NCI-H748 treated with DMSO at 0.1 percent for 48 hours (cell line): ENCODE measurements at places on chromosomes 12 and 14.

- DNase-seq, result no peak
Measured at GRCh38 chr14:98085751-98086150, 1186.2 kb downstream of the BCL11B start.

DNA sequence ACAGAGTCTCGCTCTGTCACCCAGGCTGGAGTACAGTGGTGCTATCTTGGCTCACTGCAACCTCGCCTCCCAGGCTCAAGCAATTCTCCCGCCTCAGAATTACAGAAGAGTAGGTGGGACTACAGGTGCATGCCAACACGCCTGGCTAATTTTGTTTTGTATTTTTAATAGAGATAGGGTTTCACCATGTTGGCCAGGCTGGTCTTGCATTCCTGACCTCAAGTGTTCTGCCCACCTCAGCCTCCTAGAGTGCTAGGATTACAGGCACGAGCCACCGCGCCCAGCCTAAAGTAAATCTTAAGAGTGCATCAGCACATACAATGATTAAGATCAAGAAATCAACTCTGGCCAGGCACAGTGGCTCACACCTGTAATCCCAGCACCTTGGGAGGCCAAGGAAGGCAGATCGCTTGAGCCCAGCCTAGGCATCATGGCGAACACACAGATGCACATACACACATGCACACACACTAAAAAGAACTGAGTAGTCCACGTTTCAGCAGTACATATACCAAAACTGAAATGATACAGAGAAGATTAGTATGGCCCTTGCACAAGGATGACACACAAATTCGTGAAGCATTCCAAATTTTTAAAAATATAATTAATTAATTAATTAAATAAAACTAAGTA lies 65.0 kb downstream of the HECTD1 start:
- DNase-seq, result no peak

GRCh38 chr14:64681796-64682710 lies 22.2 kb upstream of the PLEKHG3 start:
- DNase-seq, result no peak

DNA sequence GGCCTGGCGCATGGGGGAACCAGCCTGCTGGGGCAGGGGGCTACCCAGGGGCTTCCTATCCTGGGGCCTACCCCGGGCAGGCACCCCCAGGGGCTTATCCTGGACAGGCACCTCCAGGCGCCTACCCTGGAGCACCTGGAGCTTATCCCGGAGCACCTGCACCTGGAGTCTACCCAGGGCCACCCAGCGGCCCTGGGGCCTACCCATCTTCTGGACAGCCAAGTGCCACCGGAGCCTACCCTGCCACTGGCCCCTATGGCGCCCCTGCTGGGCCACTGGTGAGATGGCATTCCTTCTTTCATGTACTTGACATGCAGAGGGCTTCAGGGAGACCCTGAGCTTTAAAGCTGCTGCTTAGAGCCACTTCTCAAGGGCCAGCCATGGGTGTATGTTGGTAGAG lies 9.0 kb downstream of the LGALS3 start:
- DNase-seq, result no peak

DNA sequence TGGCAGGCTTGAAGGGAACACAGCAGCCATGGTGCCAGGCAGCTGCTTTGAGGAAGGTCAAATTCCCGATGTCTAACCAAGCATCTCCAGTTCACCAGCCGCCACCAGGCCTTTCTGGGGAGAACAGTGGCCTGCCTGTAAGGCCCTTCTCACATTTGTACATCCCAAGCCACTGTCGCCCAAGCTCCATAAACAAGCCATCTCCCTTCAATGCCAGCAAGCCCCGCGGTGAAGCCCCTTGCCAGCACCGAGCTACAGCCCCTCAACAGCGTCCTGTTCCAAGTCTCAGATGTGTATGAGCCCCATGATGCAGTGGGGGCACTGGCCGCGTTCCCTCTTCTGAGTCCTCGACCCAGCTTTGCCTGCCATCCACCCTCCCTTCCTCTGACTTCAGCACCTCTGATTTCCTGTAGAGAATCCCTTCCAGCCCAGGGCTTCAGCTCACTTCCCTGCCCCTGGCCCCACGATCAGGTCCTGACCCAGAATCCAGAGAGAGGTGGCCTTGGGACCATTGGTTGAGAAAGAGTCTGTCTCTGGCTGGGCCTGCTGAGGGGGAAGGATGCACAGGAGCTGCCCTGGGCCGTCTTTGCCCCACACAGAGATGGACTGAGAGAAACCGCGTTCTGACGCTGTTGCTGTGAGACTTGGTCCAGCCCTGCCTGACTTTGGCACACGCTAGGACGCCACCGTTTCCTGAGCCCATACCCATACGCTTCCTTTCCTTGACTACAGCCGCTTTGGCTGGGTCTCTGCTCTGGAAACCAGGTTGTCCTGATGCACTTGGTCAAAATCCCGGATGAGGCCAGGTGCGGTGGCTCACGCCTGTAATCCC lies 1.9 kb upstream of the MMP17 start:
- DNase-seq, result no peak

DNA sequence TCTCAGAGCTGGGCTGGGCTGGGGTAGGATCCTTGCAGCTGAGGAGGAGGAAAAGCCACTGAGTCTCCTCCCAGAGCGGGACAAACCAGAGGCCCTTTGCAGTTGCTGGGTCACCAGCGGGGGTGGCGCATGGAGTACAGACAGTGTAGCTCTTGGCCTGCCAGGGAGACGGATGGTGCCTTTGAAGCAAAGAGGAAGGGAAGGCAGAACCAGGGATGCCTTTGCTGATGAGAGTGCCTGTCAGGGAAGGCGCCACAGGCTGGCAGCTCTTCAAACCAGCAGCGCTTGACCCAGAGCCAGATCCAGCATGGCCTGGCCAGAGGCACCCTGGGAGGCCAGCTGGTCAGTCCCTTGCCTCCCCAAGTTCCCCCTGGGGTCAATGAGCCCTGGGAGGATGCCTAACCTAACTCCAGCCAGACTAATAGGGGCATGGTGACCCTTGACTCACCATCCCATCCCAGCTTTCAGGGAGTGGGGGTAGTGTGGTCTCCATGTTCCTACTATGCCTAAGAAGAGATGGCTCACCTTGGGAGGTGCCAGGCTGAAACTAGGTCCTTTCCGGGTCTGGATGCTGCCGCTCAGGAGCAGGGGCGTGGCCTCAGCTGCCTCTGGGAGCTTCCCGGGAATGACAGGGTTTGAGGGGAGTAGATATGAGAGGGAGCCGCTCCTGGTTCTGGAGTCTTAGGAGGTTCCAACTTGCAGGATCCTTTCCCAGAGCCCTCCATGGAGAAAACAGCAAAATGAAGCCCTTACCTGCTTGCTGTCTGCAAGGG lies 19.8 kb downstream of the VASH1 start:
- DNase-seq, result no peak

- no peak for DNase-seq
Measured at GRCh38 chr12:94839347-94839746, 164.2 kb downstream of the NDUFA12 start.

GRCh38 chr12:7441216-7441615 lies 2.7 kb downstream of the CD163L1 start:
- no peak for DNase-seq

GRCh38 chr14:82420871-82421270 lies 887.2 kb upstream of the SEL1L start:
- DNase-seq, result no peak

DNA sequence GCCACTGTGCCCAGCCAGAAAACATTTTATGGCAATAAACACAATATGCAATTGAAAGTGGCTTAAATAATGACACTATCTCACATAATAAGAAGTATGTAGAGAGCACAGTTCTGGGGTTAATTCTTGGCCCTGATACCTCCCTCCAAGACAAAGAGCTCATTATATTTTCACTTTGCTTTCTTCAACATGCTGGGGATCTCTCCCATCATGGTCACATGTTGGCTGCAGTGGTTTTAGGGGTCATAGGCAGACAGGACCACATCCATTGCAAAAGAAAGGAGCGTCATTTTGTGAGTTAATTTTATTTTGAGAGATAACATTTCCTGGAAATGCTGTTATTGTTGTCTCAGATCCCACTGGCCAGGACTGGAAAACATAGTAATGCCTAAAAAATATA lies 8.3 kb upstream of the SLC38A2 start:
- DNase-seq, result no peak

DNA sequence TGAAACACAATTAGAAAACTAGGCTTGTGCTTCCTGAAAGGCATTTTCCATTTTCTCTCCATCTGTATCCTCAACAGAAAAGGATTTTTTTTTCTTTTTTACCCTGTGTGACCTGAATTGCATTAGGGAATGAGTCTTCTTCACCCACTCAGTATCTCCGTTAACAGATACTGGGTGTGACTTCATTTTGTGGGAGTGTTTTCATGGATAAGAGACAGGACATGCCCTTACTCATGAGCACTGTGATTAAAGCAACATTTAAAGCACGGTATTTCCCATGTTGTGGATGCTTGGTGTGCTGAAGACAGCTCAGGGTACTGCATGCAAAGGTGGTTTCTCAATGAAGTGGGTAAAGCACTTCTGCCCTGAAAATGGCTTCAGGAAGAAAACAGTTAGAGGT lies 1397.3 kb upstream of the TMEM132C start:
- DNase-seq, result no peak

GRCh38 chr14:78498062-78498595 lies 328.0 kb downstream of the NRXN3 start:
- DNase-seq, result no peak

DNA sequence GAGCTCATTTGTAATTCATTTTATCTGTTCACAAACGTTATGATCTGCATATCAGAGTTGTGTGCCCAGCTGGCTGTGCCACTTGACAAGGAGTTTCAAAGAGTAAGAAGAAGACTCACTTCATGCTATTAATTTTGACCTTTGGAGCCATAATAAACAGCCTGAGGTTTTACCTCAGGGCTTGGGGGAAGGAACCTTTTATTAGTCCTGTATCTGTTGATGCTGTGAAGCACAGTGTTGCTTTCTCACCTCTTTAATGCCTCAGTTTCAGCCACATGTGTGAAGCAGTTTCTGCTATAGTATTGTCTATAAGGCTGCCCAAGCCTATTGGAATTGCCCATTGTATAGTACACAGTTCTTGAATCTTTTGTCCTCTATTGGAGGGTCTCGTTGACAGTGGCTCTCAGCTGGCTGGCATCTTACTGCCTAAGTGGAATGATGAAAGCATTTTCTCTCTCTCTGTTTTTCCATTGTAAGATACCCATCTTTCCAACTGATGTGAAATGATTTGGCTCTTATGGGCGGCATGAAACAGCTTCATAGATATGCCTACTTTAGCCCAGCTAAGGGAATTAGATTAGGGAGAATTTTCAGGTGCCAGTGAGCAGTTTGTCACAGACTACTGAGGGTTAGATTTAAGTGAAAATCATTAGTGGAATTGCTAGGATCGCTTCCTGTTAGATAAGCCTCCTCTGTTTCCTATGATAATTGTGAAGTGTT lies 34.7 kb downstream of the GPATCH2L start:
- no peak for DNase-seq

DNA sequence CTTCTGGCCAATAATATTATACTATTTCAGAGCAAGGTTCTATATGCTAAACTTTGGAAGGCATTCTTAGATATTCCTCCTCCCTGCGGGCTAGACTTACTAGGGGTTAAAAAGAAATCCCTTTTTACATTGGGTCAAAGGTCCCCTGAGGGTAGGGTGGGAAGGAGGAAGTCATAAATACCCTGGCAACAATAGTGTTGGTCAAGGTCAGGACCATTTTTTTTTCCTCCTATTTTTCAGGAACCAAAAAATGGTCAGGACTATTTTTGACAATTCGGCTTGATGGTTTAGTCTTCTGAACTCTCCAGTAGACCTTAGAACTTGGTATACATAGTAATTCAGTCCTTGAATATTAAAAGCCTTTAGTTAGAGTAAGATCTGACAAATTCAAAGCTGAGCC lies 4.5 kb upstream of the NANOG start:
- DNase-seq, result no peak

DNA sequence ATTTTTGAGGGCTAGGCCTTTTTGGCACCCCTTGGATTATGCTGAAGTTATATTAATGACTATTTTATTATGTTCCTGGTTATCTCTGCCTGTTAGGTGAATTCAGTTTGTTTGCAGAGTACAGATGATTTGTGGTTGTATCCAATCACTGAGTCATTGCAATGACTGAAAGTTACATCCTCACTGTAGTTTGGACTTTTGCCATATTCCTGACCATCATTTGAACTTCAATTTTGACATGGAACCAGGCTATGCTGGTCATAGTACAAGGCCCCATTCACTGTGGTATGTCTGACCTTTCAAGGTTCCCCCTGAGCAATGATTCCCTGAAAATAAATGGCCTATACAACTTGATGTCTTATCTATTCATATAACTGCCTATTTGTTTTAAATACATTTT lies 621.0 kb downstream of the CCER1 start:
- no peak for DNase-seq

DNA sequence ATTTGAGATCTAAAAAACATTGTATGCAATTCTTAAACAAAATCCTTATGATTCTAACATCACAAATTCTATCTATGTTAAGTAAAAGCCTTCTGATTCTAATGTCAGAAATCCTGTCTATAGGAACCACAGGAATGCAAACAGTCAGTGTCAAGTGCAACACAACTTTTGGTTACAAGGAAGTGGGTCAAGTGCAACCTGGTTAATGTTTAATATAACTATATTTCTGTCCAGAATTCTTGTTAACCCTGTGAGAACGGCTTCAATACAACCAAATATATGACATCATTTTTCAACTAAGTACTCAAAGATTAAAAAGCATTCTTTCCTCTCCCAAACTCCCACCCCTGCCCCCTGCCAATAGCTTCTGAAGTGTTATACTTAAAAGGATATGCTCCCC lies 107.9 kb upstream of the PLEKHA5 start:
- no peak for DNase-seq

DNA sequence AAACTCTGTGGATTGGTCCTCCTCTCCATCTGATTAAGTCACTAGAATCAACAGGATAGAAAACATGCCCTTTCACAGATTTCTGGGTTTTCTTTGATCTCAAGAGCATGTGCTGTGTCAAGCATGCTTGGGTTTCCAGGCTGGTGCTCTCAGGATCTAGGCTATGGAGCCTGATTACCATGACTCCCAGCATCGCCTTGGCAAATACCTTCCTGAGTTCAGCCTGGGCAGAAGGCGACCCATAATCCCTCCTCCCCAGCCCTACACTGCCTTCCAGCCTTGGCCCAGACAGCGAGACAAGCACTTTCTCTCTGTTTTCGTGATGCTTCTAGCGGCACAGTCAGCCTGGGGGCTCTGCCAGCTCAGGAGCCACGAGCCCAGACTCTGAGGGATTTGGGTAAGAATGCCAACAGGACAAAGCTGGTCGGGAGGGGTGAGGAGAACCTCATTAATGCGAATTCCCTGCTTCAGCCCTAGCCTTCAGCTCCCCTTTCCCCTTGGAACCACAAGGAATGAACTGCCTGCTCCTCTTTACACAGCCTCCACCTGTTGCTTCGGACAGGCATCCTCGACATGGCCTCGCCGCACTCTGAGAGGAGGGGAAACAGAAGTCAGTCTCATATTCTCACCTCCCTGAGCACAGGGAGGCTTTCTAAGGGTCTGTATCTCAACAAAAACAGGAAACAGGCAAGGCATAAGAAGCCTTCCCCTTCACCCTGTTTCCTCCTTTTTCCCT lies 227.1 kb downstream of the MSRB3 start:
- DNase-seq, result no peak
